ENCODE measurements at places on chromosomes 6 and 20.
A peak's percentile ranks its signal among the peaks of the same experiment; 100 is the strongest.

DNA sequence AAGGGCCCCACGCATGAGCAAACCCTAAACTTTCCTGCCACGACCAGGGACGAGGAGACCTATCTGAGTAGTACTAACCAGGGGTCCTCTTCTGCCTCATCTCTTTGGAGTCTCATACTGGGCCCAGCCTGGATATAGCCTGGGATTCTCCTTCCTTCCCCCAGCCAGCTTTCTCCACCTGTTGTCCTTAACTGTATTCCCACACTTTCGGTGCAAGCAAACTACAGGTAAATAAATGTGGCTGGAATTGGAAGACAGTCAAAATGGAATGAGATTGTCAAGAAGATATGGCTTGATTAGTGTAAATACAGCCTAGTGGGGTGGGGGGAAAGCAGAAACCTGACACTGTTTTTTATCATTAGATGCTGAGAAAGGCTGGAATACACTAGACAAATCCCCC, 23.5 kb upstream of the LY86 start:
- DNase-seq, result no peak

DNA sequence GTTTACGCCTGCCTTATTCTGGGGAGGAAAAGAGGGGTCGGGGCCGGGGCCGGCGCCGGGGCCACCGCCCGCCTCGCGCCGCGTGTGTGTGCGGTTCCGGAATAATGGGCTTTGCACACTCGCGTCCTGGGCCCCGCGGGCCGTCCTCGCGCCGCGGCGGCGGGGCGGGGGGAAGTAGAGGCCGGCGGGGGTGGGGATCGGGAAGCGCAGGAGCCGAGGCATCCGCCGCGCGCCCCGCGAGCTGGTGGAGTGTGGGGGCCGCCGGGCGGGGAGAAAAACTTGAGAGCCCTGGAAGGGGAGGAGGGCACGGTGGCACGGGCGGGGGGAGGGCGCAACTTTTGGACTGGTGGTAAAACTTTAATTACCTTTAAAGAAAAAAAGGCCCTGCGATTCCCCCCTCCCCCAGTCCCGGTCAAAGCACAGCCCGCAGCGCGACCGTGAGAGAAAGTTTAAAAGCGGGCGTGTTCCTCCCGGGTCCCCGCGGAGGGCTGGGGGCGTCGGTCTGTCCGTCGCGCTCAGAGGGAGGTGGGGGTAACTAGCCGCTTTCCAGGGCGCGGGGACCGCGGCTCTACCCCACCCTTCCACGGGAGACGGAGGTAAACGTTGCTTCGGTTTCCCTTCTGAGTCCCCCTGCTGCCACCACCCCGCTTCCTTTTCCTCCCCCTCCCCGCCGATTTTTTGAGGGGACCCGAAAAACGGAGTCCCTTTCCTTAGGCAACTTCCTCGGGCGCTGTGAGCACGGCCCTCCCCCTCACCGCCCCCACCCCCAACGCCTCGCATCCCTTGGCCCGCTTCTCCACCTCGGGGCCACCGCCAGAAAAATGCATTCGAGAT, 1.9 kb downstream of the L3MBTL3 start:
- no peak for DNase-seq

DNA sequence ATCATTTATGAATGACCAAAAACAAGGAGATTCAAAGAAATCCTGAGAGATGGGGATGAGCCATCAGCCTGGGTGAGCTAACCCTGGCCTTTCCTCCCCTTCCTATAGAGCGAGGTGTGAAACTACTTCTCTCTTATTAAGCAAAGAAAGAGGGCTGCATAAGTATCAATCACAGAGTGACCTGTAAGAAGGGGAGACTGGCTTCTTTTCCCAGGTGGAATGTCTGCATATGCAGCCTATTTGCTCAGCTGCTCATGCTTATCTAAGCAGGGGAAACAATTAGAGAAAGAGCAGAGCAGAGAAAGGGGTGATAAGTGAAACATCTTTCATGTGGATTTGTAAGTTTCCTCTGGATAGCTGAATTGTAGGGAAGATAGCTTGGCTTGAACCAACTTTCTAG, 160.0 kb downstream of the PKHD1 start:
- DNase-seq, result no peak

- DNase-seq, result no peak
These were observed 19.1 kb downstream of the SNAI1 start for GRCh38 chr20:50001784-50002311.

- DNase-seq, result no peak
These were observed 136.7 kb downstream of the HFE start for GRCh38 chr6:26223650-26224546.

- DNase-seq, result peak; percentile 27
These were observed 104.9 kb upstream of the NXT1 start for GRCh38 chr20:23245553-23246181.

GRCh38 chr6:38152620-38153019, 333.1 kb downstream of the ZFAND3 start:
- no peak for DNase-seq

DNA sequence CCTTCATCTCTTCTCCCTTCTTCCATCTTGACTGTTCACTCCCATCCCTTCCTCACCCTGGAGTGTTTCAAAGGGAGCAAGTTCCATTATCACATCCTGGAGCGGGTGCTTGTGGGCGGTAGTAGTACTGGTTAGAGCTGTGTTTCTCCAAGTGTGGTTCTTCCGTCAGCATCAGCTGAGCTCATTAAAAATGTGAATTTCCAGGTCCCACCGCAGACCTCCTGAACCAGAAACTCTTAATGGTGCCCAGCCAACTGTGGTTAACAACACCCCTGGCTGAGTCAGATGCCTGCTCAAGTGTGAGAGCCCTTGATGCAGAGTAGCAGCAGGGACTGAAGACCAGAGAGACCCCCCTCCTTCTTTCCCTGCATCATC, 24.4 kb downstream of the ANGPT4 start:
- DNase-seq, result no peak

DNA sequence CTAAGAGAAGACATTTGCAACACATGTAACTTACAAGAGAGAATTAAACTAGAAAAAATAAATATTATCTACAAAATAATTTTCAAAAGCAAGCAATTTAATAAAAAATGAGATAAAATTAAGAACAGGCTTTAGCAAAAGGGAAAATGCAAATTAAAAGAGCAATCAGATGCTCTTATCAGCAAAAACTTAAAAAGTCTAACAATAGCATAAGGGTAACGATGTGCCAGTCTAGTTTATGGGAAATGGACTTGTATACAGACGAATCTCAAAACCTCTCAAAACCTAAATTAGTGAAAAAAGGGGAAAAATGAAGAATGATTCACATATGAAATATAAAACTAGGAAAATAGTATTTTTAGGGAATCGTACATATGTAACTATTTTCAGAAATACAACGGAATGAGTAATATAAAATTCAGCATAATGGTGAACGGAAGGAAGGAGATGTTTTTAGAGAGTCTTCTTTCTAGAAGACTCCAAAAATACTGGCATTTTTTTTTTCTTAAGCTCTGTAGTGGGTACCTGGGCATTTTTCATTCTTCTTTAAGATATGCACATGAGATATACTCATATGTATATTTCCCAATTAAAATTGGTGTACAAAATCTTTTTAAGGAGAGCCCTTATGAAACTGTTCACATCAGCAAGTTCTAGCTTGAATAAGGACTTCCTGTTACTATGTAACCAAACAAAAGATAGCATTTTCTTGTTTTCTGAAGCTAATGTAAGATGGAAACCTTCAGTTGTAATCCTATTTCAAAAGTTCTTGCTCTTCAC, 927 bp upstream of the MANEA start:
- no peak for DNase-seq

DNA sequence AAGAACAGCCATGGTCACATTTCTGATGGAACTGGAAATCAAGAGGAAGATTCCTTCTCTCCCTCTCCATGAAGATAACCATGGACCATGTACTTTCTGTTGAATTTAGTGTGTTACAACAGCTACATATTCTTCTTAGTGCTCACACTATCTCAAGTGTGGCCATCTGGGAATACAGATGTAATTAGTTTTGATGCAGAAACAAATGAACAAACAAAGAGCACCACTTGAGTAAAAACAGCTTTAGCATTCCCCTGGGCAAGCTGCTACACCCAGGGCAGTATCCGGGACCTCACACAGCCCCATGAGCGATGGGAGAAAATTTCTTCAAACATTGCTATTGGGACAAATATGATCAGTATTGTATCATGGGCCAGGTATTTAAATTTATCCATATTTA, 75.2 kb downstream of the RAMACL start:
- no peak for DNase-seq

DNA sequence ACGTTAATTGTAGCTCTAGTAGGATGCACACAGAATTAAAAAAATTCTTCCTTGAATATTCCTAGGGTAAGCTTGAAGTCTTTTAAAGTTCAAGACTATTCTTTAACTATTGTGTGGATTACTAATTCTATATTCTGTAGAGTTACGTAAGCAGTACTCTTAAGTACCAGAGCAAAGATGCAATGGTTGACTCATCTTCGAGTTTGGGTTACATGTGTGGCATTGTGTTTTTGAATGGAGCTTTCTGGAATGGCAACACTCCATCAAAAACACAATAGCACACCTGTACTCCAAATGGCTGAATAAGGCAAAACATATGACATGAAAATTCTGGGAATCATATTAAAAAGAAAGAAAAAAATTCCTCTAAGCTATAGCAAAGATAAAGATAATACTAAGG, 33.5 kb upstream of the CEP162 start:
- DNase-seq, result no peak

All from dorsolateral prefrontal cortex (tissue), 122 donors.